Stimulated activated CD4-positive, alpha-beta T cell treated with anti-CD3 and anti-CD28 coated beads, TNF-alpha, amount 100 ng/mL, for 48 hours (primary cell): ENCODE measurements at places on chromosomes 1 and 21.

GRCh38 chr1:172135076-172135672 lies 285.3 kb upstream of the C1orf105 start:
- DNase-seq: no peak

DNA sequence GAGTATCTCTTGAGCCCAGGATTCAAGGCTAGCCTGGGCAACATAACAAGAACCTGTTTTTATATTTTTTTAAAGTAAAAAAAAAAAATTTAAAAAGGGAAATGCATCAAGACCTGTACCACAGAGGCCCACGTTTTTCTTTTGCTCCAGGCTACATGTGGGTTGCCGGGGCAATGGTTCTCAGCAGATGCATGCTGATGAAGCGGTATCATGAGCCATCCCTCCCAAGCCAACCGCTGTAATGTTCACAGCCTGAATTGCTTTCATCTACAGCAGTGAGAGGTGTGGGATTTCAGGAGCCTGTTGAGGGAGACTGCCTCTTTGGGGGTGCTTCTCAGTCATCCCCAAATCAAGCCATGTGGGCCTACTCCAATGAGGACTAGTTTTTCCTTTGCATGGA lies 60.5 kb downstream of the CD58 start:
- DNase-seq: no peak

DNA sequence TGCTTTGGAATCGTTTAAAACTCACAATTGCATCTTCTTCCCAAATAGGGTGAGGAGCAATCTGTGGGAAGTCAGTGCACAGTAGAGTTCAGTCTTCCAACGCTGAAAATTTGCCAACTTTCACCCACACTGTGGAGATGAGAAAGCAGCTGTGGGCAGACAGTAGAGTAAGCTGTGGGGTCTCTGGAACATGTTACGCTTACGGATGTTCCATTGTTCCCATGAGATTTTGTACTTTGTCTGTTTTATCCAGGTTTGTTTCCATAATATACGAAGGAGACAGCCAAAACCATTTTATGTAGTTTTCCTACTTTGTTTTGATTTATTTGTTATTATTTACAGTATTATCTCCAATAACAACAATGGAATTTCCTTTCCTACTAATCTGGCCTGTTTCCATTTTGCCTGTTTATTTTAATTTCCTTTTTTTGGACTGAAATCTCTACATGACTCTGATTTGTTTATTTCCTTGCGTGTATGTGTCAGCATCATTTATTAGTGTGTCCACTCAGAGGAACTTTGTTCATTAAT lies 65.1 kb upstream of the RGL1 start:
- no peak for DNase-seq

DNA sequence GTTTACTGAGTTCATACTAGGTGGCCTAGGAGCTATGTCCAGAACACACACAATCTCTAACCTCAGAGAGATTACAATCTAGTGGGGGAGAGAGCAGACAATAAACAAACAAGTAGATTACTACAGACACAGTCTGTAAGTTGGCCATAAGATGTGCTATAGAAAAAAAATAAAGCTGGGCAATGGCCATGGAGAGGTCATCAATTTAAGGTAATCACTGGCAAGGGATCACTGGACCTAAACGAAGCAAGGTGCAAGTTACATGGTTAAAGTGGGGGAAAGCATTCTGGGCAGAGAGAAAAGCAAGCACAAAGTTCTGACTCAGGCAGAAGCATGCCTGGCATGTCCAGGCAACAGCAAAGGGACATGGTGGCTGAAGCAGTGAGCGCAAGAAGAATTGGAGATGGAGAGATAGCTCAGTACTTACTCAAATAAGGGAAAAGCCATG lies 147.0 kb downstream of the RERE start:
- no peak for DNase-seq

DNA sequence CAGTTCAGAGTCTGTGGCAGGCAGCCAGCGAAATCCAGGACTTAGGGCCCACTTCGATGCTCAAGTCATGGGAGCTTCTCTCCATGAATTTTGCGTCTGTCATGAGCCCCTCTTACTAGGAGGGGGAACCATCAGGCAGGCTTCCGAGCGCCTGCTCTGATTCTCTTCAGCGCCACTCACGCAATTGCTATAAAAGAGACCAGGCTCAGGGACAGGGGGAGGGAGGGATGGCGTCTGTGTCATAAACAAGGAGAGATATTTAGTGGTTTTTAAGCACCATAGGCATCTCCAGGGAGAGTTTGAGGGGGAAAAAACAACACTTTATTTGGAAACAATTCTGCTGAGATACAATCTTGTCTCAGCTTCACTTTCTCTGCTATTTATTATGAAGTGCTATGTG lies 60.6 kb downstream of the NAV1 start:
- DNase-seq: no peak

- no peak for DNase-seq
These were observed 116.8 kb upstream of the GORAB start for GRCh38 chr1:170414989-170415709.

GRCh38 chr1:228964178-228965089 lies 229.2 kb downstream of the RHOU start:
- no peak for DNase-seq

DNA sequence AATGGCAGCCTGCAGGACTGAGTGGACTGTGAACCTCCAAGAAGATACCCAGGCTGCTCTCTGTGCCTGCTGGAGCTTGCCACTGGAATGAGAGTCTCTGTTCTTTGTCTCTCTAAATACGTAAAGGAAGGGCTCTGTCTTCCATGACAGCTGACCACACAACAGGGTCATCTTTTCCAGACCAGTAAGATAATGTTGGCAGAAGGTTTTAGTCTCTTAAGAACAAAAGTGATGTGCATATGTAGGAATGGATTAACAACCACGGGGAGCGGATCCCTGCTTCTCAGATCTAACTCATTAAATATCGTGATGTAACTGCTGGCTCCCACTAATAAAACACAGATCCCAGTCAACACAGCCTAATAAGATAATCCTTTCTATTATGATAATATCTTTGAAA lies 67.5 kb downstream of the MAP10 start:
- no peak for DNase-seq

DNA sequence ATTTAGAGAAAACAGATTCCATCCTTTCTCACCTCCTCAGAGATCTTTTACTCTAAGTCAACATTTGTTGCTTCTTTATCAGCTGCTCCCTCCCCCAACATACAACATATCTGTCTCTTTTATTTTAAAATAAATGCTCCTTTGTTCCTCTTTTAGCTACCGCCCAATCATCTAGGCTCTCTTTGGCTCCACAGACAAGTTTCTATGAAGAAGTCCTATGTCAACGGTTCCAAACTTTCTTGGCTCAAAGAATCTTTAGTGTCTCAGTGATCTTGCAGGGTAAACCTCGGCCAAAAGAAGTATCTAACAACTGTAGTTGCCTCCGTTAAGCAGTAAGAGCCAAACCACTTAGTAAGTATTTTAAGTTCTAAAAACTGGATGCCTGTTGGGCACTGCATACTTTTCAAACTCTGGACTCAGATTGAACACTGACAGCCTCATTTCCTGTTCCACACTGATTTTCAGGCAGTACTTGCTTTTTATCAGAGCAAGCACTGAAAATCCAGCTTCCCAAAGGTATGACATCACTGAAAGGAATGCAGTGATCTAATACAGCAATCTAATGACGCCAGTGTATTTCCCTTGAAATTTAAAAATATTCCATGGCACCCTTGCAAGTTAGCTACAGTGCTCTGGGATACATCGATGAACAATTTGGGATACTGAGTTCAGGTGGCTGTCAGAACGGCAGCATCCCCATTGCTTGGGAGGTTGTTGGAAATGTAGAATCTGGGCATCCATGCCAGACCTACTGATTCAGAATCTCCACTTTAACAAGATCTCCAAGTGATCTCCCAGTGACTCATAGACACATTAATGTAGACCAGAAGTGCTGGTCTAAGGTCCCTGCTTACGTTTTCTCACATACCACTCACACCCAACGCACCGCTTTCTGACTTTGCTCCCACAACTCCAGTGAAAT lies 26.8 kb downstream of the EGLN1 start:
- no peak for DNase-seq

- DNase-seq: no peak
These were observed 59.1 kb downstream of the HFM1 start for GRCh38 chr1:91345395-91346005.

- no peak for DNase-seq
These were observed 55.3 kb downstream of the GORAB start for GRCh38 chr1:170587253-170587593.

GRCh38 chr1:22585471-22585870 lies 22.2 kb downstream of the EPHA8 start:
- no peak for DNase-seq

DNA sequence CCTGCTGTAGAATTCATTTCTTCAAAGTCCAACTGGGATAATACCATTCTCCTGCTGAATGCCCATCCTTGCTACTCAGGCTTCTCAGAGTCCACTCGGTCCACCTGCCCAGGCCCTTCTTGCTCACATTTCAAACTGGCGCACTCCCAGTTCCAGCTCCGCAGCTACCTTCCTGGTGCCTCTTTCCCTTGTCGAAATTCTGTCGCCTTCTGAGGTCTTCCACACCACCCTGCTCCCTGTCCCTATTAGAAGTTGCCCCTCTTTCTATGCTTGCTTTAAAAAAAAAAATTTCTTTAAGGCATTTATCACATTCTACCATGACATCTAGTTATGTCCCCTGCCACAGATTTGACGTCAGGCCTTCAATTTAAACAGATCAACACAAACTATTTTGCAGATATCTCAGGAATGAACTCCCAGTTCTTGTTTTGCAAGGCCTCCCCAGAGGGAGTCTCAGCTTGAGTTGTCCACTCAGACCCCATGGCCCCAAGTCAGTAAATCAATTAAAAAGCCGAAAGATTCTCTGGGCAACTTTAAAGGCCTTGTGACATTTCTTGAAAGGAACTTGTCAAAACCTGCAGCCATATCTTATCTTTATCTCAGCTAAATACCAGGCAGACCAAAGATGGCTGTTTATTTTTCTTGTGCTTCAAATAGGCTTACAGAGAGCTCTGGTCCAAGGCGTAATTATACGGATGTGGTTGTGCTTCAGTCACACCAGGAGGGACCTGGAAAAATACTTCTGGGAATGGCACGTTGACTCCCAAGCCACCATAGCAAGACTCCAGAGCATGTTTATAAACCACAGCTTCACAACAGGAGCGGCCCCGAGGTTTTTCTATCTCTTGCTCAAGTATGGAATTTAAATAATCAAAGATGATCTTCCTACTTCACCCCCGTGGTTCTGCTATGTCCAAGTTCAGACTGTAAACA lies 2.2 kb downstream of the FAM89A start:
- DNase-seq: no peak

DNA sequence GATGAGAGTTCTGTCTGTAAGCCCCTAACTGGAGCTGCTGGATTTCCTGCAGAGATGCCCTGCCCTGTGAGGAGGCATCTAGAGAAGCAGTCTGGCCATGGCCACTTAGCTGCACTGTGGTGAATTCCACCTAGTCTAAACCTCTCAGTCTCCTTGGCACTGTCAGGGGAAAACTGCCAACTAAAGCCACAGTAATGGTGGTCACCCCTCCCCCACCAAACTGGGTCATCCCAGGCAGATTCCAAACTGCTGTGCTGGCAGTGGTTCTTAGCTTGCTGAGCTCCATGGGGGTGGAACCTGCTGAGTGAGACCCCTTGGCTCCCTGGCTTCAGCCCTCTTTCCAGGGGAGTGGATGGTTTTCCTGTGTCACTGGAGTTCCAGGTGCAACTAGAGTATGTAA lies 740.6 kb downstream of the RWDD3 start:
- DNase-seq: no peak
